ENCODE measurements at places on chromosomes 11 and 22.

GRCh38 chr11:116689413-116690127 lies 83.2 kb downstream of the BUD13 start:
- DNase-seq = no peak

DNA sequence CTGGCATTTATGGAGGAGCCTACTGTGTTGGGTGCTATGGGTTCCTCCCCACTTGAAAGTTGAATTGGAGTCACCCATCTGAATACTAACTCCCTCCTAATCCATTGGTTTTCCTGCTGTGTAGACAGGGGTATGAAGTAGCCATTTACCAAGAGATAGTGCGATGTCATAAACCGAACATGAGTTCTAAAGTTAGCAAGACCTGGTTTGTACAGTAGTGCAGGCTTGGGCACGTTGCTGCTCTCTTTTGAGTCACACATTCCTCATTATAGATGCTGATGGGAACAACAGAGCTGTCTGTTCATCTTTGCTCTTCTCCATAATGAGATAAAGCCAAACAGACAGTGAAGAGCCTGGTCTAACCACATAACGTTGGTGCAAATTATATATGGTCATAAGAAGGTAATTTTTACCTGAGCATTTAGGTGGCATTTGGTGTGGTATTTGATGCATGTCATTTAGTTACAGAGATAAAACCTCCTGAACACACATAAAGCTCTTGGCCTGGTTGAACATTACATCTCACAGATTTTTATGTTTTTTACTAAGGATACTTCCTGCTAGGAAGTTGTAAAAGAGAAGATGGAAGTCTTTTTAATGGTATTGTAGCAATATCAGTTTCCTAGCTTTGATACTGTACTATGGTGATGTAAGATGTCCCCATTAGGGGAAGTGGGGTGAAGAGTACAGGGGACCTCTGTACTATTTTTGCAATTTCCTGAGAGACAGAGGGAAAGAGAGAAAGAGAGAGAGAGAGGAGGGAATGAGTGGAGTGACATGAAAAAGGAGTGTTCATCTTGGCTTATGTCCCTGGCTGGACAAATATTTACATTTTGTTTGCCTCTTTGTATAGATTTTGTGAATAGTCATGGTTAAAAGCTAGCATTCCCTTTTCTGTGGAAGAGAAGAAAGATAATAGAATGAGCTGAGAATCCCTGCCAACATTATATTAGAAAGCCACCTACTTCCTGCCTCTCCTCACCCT lies 27.9 kb downstream of the GRAP2 start:
- DNase-seq = no peak

- no peak for DNase-seq
Observed at GRCh38 chr11:14380947-14381561, 22.1 kb upstream of the RRAS2 start.

DNA sequence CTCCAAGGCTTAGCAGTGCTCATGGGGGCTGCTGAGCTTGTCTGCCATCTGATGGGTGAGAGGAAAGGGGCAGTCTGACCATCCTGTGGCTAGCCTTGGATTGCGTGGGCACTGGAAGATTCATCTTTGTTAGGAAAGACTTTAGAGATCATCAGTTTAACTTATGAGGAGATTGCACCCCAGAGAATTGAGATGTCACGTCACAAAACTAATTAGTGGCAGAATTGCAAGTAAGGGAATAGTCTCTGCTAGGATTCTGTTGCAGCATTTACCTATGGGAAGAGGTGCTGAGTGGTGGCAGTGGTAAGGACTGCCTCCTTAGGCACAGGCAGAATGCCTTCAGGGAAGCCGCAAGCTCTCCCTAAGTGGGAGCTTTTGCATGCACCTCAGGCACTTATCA lies 42.8 kb upstream of the HSPA8 start:
- DNase-seq = no peak

GRCh38 chr22:35477911-35478582 lies 62.6 kb upstream of the RASD2 start:
- no peak for DNase-seq
